ENCODE measurements at places on chromosomes 11 and 22.

GRCh38 chr11:111067994-111068393, 177.5 kb upstream of the POU2AF2 start:
- no peak for DNase-seq

GRCh38 chr11:64291752-64292459, 804 bp downstream of the KCNK4 start:
- DNase-seq, result no peak

GRCh38 chr22:29172216-29172615, 33.5 kb upstream of the EMID1 start:
- no peak for DNase-seq

DNA sequence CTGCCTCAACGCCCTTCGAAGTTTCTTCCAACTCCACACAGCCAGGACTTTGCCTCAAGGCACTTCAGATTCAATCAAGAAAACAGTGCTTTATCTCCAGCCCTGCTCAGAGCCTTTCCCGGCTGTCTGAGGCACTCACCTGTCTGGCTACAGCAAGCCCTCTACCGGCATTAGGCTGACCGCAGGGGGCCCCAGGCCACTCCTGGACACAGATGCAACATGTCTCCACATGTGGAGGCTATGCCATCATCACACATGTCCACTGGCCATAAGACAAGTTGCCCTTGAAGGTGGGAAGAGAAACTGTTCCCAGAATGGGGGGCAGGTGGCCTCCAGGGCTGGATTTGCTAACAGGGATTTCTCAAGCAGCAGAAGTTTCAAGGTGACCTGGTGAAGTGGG, 10.0 kb downstream of the SCUBE1 start:
- no peak for DNase-seq

DNA sequence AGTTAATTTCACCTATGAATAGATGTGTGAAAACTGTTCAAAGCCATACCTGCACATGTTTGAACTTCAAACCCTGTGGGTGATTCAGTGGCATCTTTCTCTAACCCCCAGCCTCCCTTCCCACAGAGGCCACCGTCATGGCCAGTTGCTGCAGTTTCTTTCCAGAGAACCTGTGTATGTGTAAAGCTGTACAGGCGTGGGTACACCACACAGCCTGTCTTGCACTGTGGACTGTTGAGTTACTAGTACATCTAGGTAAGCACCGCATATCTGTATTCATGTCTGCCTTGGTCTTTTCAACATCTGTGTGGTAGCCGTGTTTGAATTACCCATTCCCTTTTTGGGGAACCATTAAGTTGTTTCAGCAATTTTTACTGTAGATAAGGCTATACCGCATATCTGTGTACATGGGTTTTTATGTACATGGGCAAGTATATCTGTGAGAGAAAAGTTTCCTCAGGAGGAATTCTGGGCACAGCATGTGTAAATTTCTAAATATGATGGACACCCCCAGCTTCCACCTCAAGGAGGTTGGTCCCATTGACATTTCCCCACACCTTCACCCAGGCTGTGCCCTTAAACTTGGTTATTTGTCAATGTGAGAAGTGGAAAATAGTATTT, 13.9 kb downstream of the NEAT1 start:
- no peak for DNase-seq

Measured in left renal pelvis (tissue), 4 donors.